PC-3 (cell line): ENCODE measurements at places on chromosomes 6 and 20. TPM values are rescaled to one million over a fixed set of nuclear protein-coding genes. Genes with fewer than 3 reads are reported as not detected.
A peak's percentile ranks its signal among the peaks of the same experiment; 100 is the strongest.

- DNase-seq: peak; percentile 55
These were observed 559 bp upstream of the EYA4 start for GRCh38 chr6:133240511-133241085.

GRCh38 chr20:29878777-29879442 is 1378.6 kb upstream of the DEFB115 start:
- no peak for DNase-seq

- DNase-seq: no peak
These were observed 775.6 kb downstream of the PHF3 start for GRCh38 chr6:64411226-64411625.

GRCh38 chr6:74597266-74597665 is 608.6 kb downstream of the COL12A1 start:
- DNase-seq: peak; percentile 13

DNA sequence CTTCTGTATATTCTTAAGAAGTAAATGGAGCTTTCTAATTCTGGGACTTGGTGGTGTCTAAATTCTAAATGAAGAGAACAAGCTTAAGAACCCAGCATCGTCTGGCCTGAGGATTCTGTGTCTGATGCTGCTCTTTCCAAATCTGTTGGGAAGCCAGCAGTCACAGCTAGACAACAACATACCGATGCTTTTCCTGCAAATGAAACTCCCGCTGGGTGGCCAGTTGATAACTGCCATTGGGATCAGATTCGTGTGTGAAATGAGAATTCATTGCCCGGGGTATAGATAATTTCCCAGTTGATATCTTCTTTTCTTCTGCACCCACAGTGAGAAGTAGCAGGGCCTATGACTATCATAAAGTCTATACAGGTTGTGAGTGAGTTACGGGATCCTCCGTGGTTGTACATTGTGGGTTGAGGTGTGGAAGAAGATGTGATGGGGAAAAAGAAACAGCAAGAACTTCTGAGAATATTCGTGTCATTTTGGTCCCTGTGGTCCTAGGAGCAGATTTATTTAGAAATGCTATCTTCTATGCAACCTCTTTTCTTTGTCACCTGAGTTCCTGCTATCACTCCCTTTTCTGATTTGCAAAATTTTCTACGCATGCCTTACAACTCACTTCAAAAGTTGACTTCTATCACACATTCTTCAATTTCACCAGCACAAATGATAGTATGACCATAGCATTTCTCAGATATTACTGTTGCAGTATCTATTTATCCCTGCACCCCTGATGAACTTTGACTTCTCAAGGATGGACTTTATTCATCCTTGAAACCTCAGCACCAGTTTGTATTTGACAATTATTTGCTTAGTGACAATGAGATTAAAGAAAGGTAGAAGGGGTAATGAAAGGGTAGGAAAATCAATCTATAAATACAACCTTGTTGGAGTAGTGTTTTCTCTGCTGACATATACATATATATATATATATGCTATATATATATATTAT is 10.4 kb downstream of the NOX3 start:
- no peak for DNase-seq

- no peak for DNase-seq
These were observed 53.4 kb downstream of the LYRM2 start for GRCh38 chr6:89585154-89585553.

- DNase-seq: no peak
These were observed 471.6 kb upstream of the CDH4 start for GRCh38 chr20:60780388-60781025.

DNA sequence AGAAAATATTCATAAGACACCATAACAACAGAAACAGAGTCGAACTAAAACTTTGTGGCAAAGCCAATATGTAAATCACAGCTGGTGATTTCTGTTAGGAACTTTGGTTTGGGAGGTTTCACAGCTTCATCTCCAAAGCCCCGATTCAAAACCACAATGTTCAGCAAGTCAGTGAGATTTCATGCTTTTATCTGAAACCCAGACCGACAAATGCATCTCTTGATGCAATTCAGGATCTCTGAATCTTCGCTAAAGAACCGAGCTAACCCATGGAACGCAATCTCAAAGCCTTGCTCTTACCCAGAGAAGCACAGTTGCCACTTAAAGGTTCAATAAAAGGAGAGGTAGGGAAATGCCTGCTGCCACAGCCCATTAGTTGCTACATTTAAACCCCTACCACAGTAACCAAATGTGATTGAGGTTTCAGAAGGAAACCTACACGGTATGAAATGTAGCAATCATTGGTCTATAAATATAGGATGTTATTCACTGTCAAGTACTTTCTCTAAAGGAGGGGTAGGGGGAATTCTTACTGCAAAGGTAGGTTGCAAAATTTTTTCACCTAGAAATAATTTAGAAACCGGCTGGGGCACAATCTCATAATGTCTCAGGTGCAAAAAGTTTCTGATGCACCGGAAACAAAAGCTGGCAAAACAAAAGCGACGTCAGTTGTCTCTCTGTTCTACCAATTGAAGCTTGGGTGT is 381.0 kb upstream of the ARID1B start:
- DNase-seq: no peak

DNA sequence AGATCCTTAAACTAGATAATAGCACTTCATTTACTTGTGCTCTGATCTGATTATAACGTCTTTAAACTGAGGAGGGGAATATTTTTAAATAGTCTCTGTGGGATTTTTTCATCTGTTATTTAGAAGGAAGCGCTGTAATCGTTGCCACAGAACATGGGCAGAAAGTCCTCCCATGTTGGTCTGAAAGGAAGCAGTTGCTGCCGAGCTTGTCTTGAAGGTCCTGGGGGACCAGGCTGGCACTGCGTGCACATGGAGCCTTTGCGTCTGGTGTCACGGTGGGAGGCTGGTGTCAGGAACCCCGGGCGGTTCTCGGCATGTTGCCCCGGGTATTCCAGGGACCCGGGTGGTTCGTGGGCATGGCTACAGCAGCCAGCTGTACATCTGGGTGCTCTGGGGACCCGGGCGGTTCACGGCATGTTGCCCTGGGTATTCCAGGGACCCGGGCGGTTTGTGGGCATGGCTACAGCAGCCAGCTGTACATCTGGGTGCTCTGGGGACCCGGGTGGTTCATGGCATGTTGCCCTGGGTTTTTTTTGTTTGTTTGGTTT is 11.5 kb downstream of the TPD52L2 start:
- DNase-seq: no peak

- DNase-seq: no peak
These were observed 210.1 kb upstream of the FUT9 start for GRCh38 chr6:95805699-95806098.

- DNase-seq: no peak
These were observed 120.4 kb upstream of the RIPOR2 start for GRCh38 chr6:25056130-25056529.

DNA sequence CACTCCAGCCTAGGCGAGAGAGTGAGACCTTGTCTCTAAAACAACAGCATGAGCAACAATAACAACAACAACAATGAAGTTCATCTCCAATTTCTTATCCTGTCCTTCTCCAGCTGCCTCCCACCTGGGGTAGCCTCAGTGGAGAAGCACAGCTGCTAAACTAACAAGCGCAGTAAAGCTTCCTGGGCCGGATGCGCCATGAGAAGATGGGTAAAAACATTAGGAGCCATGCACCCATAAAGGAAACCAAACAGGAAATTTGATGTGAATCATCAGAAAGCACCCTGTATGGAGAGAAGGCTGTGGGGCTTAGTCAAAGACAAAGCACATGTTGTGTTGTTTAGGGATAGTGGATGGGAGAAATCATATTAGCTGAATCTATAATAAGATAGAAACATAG is 61.1 kb upstream of the CCN6 start:
- peak; percentile 60 for DNase-seq

GRCh38 chr6:28488916-28489365 is 26.7 kb downstream of the GPX6 start:
- peak; percentile 69 for DNase-seq

DNA sequence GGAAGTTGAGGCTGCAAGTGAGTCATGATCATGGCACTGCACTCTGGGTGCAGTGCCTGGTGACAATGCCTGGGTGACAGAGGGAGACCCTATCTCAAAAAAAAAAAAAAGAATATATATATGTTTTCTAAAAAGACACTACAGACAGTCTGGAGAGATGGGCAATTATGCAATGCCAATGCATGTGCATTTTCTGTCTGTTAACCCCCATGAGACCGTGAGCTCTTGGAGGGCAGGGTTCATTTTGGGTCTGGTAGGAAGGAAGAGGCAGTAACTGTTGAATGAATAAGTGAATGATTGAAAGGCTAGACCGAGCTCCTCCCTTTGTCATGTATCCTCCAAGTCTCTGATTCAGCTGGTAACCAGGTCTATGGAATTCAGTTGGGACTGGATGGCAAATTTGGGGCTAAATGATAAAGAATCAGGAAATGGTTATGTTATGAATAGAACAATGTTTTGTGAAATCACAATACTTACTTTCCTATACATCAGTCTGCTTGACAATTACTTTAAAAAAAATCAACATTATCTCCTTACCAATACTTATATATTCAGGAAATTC is 5.6 kb upstream of the BLCAP start:
- DNase-seq: no peak

- peak; percentile 50 for DNase-seq
These were observed 47.6 kb upstream of the SIM1 start for GRCh38 chr6:100512203-100512862.

DNA sequence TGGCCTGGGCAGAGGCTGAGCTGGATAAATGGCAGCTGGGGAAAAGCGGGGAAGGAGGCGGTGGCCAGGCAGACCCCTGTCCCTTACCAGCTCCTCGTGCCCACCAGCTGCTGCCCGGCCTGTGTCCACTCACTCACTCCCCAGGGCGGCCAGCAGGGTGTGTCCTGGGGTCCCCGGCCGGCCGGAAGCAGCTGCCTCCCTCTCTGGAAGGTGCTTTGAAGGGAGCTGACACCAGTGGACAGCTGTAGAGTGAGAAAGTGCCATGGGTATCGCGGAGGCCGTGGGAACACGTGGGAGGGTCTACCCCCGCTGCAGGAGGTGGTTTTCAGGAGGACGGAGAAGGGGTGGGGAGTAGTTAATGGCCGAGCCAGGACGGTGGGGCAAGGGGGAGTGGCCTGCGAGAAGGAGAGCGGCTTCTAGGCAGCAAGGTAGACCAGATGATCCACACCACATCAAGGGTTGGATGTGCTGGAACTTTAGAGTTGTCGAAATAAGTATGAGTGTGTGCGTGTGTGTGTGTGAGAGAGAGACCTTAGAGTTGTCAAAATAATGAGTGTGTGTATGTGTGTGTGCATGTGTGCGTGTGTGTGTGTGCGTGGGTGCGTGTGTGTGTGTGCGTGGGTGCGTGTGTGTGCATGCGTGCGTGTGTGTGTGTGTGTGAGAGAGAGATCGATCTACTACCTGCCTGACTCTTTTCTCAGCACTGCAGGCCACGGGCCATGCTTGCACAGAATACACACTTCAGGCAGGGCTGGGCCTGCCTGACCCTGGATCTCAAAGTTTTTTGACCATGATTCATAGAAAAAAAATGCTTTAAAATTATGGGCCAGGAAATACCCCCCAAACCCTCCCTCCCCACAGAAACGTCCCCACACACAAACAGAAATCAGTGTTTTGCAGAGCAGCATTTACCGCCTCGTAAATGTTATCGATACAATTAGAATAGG is 43.9 kb downstream of the CDH4 start:
- no peak for DNase-seq

DNA sequence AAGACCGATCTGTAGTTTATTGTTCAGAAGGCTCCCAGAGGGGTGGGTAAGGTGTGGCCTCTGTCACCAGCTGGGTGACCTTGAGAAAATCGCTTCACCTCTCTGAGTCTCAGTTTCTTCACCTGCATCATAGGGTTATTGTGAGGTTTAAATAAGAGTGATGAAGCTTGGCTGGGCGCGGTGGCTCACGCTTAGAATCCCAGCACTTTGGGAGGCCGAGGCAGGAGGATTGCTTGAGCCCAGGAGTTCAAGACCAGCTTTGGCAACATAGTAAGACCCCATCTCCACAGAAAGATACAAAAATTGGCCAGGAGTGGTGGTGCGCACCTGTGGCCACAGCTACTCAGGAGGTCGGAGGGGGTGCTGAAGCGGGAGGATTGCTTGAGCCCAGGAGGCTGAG is 36.0 kb downstream of the VSTM2L start:
- DNase-seq: no peak

- DNase-seq: peak; percentile 50
These were observed 1.1 kb upstream of the LSM14B start for GRCh38 chr20:62120990-62121775.

DNA sequence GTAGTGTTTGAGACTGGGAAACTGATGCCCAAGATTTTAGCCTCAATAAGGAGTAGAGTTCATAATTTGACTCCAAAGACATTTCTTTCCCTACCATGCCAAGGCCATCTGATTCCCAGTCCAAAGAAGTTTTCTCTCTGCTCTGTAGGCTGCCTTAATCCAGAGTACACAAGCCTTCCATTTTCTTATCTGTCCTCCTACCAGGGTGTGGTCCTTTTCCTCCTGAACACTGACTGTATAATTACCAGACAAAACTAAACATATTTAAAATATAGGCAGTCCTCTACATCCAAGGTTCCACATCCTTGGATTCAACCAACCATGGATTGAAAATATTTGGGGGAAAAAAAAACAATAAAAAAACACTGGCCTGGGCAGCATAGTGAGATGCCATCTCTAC is 108.4 kb downstream of the SLC16A10 start:
- DNase-seq: no peak

GRCh38 chr6:10409731-10410206 is 5.1 kb downstream of the TFAP2A start:
- DNase-seq: no peak

DNA sequence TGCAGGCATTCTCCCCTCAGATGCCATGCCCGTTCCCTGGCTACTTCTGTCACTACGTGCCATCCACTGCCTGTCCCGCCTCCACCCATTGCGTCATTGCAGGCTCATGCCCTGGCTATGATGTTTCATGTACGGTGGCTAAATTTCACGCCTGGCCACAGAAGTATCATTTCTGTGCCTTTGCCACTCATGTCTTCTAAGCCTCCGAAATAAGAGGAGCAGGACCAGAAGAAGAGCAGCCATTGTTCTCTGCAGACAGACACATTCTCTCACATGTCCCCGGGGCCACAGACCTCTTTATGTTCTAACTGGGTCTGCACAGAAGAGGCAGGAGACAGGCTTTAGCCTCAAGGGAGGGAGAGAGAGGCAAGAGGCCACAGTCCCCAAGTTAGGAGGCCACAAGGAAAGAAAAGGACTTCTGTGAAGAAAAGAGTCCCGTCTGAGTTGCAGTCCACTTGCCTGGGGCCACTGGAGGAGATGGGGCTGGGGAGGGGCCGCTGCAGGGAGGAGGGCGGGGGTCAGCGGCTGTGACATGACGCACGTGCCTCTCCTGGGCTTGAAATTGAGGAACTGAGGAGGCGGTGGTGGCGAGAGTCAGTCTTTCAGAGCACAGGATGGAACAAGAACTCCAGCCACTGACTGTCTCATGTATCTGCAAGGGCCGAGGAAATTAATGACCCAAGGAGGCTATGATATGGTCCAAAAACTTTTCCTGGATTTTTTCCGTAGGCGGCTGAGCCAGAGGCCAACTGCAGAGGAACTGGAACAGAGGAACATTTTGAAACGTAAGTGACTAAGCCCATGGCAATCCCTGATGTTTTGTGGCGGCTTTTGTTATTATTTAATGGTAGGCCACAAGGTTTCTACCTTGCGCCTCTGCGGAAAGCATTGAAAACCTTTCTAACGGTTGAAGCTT is 55.9 kb downstream of the TBC1D7 start:
- no peak for DNase-seq

Gene PI16
- total RNA-seq: 0.07 TPM in 1 of 2 replicates, not detected in the other

Gene MACROD2
- total RNA-seq: 3.1 and 11.5 TPM in 2 replicates

Gene SDC4
- 134 and 167 TPM in 2 replicates for total RNA-seq

Gene AK9
- total RNA-seq: 1.7 and 3.5 TPM in 2 replicates

Gene DEF6
- total RNA-seq: 37.3 and 42.8 TPM in 2 replicates

Gene SLC35A1
- 7.4 and 9.9 TPM in 2 replicates for total RNA-seq

Gene FRK
- 0.46 and 0.66 TPM in 2 replicates for total RNA-seq

Gene BTNL2
- total RNA-seq: not detected in 2 replicates

Gene CDH4
- total RNA-seq: not detected in 2 replicates

Gene ZC2HC1B
- not detected in 2 replicates for total RNA-seq
